Activated gamma-delta T cell (primary cell): ENCODE measurements at places on chromosomes 5 and 9.

- DNase-seq = no peak
These were observed 12.0 kb downstream of the BTNL9 start for GRCh38 chr5:181051841-181052671.

GRCh38 chr9:122403381-122404000 is 32.7 kb downstream of the PTGS1 start:
- no peak for DNase-seq

DNA sequence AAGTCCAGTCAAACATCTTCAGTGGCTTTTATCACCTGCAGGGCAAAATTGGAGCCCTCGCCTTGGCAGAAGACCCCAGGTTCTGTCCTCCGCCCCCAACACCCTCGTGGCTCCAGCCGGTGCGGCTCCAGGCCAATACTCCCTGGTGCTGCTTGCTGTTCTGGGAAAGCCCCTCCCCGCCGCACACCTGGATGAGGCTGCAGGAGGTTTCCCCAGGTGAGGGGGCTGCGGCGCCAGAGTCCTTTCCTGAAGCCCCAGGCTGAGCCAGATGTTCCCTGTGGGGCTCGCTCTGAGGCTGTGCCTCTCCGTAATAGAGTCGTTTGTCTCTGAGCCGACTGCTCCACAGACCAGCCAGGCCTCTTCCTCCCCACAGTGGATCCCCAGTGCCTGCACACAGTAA is 375.4 kb upstream of the IRX1 start:
- DNase-seq = no peak

GRCh38 chr5:176650354-176650884 is 3.1 kb downstream of the TSPAN17 start:
- no peak for DNase-seq

DNA sequence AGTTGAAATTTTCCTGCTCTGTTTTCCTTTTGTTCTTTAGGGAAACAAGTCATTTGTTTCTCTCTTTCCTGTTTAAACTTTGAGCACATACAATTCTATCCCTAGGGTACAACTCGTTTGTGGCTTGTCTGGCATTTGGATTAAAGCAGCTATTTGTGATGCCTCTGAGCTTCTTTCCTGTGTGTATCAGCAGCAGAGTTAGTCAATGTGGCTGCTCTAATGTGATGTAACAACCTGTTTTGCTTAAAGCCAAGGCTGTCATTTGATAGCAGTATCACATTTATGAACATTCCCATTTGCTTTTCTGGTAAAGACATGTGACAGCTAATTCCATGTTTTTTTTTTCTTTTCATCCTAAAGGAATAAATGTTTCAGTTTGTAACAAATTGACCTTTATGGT is 314.3 kb upstream of the CHD1 start:
- no peak for DNase-seq
